ENCODE measurements at places on chromosomes 2 and 18.

DNA sequence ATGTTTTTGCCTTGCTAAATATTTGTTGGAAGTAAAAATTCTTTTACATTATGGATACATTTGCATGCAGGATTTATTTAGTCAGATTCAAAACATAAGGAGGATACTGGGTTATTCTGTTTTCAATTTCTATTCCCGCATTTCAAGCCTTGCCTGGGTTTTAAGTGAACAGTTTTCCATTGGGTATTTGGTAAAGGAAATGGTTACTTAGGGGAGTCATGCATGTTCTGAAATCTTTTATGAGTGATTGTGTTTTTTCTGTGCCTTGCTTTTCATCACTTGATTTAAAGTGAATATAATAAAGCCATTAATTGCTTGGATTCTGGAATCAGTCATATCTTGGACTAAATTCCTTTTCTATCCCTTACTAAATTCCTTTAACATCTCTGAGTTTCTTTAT, 12.0 kb upstream of the SP9 start:
- DNase-seq, result no peak

- DNase-seq, result no peak
Observed at GRCh38 chr2:49154140-49154539, at the start of gene FSHR. FSHR (minus strand) TSS chr2:49154515; CDS start chr2:49154417, 98 bp downstream.

- DNase-seq, result no peak
Observed at GRCh38 chr2:45182667-45183295, 173.5 kb upstream of the SIX2 start.

DNA sequence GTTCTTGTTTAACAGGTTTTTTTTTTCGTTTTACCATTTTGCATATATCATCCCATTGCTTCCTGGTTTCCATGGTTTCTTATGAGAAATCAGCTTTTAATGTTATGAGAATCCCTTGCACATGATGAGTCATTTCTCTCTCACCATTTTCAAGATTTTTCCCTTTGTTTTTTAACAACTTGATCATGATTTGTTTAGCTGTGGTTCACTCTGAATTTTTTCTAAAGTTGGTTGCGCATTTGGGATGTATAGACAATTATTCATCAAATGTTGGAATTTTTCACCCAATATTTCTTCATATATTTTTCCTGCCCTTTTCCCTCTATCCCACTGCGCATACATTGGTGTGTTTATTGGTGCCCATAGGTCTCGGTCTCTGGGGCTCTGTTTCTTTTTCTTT, 42.4 kb upstream of the BIN1 start:
- DNase-seq, result no peak

DNA sequence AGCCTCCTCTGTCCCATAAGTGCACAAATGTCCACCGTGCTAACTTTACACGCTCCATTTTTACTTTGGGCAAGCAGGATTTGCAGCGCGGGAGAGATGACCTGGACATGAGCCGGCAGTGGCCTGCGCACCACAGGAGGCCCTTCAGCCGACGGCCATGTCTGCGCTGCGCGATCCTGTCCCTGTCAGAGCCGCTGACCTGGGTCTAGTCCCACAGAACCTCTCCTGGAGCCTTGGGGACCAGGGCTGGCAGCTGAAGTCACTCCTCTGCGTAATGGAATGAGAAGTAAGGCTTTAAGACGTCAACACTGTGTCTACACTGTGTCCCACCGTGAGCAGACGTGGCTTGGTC, 29.6 kb downstream of the ADI1 start:
- DNase-seq, result no peak

GRCh38 chr2:124534028-124534427, 508.9 kb downstream of the CNTNAP5 start:
- no peak for DNase-seq

DNA sequence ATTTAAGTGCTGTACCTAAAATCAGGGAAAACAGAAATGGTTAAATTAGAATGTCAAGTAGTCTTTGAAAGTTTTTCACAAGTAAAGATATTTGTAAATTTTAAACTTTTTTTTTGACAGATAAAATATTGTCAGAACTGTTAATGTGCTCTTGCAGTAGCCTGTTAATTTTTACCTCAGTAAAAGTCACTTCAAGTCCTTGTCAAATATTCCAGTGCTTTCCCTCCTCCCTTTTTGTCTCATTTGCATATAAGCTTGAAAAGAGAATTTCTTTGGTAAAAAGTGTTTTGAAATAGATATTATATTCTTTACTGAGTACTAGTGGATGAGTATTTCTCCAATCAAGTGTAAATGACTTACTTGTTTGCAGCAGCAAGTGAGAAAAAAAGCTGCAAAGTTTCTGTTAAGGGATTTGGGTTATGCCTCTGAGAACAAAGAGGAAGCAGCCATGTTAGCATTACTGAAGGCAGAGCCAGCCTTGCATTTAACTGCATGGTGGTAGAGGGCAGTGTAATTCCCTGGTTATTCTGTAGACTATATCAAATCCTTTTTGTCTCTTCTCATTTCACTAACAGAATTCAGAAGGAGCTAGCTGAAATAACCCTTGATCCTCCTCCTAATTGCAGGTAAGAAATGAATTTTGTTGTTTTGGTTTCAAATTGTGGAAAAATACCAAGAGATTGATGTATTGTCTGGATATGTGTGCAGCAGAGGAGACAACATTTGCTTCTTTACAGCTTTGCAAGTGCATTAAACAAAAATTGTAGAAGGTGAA, 3.2 kb downstream of the UBE2E3 start:
- DNase-seq, result peak; percentile 6

GRCh38 chr18:79863161-79864005, 65.6 kb downstream of the KCNG2 start:
- no peak for DNase-seq

GRCh38 chr18:54717673-54718407, 110.4 kb upstream of the RAB27B start:
- DNase-seq, result peak; percentile 19

- no peak for DNase-seq
Observed at GRCh38 chr2:46973673-46974072, 58.1 kb upstream of the MCFD2 start.

DNA sequence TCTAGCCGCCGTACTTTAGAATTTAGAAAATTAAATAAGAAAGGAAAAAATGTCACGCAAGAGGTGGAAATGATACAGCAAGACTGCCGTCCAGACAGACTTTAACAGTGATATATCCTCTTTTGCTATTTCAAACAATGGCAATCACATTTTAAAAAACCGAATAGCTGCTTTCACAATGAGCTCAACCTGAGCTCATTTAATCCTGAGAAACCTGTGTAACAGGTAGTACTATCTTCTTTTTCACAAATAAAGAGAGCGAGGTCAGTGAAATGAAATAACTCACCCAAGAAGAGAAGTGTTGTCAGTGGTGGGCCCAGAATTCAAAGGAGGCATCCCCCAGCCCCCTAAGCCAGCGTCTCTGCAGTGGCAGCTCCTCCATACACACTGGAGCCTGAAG, 60.7 kb upstream of the DAPL1 start:
- DNase-seq, result no peak

DNA sequence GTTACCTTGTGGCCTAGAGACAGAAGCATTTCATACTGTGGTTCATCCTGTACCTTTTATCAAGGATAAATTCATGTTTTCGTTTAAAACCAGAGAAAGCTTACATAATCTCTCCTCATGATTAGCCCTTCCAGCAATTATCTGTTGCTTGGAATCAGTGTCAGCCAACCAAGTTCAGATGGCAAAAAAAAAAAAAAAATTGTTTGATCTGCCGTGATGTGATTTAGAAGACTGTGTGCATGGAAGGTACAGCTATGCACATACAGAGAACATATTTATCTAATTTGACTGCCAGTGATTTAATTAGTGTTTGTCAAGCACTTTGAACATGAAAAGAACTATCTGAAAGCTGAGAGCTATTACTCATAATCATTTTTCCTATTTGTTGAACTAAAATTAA, 180.9 kb downstream of the ZEB2 start:
- DNase-seq, result no peak

DNA sequence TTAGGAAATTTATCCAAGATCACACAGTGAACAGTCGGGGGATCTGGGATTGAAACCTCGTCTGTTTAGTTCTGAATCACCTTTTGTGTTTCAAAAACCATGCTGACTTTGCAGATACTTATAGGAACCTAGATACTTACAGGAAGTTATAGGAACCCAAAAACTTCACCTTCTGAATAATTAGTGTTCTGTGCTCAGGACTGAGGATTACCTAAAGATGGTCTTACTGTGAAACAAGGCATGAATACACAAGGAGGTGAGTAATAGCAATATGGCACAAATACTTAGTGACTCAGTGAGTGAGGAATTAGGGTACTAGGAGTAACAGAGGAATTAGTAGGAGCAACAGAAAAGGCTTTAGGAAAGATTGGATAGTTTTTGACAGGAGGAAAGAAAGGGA, 145.5 kb downstream of the LRATD1 start:
- DNase-seq, result no peak

- no peak for DNase-seq
Observed at GRCh38 chr2:46303822-46304221, 6.6 kb downstream of the EPAS1 start.

DNA sequence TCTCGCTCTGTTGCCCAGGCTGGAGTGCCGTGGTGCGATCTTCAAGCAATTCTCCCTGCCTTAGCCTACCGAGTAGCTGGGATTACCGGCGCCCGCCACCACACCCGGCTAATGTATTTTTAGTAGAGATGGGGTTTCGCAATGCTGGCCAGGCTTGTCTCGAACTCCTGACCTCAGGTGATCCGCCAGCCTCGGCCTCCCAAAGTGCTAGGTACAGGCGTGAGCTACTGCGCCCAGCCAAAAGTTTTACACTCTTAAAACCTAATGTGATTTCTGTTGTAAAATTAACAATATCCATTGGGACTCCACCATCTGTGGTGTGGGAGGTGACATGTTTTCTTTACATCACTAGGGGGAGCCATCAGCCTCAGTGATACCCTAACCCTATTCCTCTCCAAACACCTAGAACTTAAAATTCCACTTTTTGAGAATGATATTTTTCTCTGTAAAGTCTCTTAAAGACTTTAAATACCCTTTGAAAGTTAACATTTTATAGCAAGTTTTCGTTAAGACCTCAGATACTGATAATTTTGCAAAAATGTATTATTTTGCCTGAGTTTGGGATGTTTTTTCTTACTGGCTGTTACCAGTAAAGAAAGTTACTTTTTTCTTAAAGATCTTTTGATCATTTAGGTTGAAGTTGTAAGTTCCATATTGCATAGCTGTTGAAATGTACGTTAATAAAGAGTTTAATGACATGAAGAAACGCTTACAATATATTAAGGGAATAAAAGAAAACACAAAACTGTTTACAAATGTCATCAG, 11.6 kb upstream of the EIF2AK2 start:
- no peak for DNase-seq

GRCh38 chr2:64679673-64680425, 26.1 kb upstream of the SERTAD2 start:
- no peak for DNase-seq

DNA sequence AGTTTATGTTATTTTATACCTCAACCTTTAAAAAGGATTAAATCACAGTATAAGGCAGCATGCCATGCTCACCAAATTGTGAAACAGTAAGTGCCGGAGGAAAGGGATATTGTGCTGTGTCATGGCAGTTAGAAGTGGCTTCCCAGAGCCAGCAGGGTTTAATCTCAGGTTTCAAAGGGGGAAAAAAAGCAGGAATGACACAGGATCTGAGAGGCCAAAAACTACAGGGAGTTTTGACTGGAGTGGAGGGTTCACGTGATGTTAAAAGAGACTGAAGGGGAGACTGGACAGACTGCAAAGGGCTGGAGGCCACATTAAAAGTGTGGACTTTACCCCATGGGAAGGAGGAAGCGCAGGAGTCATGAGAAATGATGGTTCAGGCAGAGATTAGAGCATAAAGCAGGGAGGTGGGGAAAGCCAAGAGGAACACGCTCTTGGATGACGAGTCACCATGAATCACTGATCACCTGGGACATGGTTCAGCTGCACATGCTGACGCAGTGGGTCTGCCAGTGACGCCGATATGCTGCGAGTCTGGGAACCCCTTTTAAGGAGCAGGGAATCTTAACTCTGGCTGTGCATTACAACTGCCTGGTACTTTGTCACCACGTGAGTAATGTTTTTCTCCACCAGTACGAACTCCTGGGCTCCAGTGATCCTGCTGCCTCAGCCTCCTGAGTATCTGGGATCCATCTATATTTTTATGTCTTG, 6.1 kb downstream of the CHMP1B start:
- no peak for DNase-seq

DNA sequence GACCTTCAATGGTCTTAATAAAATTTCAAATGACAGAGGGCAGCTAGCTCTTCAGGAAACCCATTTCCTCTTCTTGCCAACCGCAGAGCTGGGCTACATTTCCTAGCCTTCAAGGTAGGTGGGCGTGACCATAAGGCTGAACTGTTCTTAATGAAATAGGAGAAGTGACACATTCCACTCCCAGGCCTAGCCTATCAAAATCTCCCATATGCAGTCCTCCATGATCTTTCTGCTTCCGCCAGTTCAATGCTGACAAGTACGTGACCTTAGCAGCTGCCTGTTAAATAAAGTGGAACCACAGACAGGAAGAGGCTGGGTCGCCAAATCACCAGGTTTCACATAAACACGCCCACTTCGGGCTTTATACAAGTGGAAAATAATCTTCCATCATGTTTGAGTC, 13.2 kb downstream of the SERPINE2 start:
- peak; percentile 39 for DNase-seq

GRCh38 chr2:195451160-195451559, 205.9 kb upstream of the SLC39A10 start:
- no peak for DNase-seq

DNA sequence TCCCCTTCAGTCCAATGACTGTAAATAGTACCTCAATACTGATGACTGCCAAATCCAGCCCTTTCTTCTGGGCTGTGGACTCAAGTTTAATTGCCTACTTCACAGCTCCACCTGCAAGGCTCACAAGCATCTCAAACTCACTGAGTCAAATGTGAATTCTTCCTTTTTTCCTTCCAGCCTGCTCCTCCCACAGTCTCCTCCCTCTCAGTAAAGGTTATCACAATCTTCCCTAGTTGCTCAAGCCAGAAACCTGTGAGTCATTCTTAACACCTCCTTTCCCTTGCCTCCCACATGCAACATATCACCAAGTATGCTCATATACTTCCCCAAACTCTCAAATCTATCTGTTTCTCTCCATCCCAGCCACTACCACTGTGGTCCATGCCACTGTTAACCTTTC, 3.7 kb upstream of the MFSD6 start:
- DNase-seq, result no peak

DNA sequence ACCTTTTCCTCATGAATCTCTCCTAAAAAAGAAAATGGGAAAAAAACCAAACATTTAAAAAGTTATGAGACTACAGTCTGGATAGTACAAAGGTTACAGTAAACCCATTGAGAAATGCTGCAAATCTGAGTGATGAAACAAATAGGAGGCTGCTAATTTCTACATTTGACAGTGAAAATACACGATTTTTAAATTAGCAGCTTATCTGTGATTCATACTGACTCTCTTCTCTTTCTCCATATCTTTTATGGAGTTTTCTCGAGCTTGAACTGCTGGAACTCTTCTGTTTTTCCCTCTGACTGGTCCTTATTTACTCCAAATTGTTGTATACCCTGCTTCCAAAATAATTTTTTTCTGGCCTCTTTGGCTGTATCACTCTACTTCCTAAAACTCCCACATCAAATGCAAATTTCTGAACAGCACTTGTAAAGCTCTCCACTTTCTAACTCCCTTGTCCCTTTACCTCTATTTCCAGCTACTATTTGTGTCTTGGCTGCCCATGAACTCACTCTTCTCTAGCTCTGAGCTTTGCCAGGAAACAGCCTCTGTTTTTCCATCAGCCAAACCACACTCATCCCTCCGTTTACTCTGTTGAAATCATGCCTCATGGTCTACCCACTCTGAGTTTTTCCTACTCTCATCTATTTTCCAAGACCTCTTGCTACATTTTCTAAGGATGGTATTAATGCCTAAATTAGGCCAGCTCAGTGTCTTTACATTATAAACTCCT, 73.7 kb downstream of the RBMS1 start:
- no peak for DNase-seq
